ENCODE measurements at places on chromosomes 13 and 19.
A peak's percentile ranks its signal among the peaks of the same experiment; 100 is the strongest.

DNA sequence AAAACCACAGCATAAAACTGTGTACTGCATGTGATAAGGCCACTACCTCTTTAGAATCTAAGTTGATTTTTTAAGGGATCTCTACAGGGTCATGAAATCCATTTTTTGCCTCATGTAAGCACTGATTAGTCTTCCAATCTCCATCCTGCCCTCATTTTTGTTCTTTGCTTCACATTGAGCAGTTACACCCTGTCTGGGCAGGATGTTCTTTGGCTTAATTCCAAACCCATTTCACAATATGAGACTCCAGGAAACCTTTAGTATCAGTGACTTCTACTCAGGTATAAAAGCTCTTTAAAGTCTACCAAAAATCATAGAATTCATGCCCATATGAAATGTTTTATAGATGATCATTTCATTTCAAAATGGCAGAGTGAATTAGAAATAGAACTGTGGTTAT is 592.6 kb downstream of the TBC1D4 start:
- DNase-seq: no peak

DNA sequence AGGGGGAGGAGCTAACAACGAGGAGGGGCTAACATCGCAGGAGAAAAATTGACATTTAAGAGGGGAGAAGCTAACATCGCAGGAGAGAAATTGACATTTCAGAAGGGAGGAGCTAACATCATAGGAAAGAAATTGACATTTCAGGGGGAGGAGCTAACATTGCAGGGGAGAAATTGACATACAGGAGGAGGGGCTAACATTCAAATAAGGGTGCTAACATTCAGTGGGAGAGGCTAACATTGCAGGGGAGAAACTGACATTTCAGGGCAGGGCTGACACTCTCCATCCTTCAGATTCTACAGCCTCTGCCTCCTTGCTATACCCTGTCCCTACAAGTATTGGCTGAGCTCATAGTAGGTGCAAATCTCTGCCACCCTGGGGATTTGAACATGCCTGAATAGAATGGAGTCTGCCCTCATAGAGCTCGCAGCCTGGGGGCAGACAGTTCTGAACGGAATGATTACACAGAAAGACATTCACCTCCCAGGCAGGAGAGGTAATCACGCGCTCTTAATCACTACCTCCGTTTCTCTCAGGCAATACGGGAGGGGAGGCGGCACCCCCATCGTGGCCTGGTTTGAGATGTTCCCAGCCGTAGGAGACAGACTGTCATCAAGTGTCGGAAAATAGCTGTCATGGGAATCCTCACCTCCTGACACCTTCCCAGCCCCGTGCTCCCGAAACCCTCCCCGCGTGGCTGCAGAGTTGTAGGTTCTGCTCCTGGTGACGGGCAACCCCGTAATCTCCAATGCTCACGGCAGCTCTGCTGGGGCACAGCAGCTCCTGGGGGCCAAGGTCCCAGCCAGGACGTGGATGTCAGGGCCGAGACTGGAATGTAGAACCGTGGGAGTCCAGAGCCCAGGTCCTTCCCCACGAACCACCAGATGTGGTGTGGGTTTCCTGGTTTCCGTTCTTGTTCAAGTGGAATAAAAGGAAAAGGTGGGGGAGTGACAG is 9.5 kb downstream of the GPR32 start:
- no peak for DNase-seq

- no peak for DNase-seq
Measured at GRCh38 chr13:75372923-75373841, 108.8 kb downstream of the TBC1D4 start.

DNA sequence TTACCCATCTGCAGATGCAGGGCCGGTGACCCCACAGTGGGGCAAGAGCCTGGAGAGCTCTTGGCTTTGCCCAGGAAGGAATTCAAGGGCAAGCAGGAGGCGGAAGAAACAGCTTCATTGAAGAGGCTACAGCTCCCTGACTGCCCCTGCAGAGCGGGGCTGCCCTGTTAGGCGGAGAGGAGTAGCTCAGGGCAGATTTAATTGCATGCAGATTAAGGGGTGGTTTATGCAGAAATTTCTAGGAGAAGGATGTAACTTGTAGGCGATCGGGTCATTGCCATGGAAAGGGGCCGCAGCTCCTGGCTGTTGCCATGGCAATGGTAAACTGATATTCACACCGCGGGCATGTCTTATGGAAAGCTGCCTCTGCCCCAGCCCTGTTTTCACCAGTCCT is 94.1 kb downstream of the ATP11A start:
- DNase-seq: no peak

DNA sequence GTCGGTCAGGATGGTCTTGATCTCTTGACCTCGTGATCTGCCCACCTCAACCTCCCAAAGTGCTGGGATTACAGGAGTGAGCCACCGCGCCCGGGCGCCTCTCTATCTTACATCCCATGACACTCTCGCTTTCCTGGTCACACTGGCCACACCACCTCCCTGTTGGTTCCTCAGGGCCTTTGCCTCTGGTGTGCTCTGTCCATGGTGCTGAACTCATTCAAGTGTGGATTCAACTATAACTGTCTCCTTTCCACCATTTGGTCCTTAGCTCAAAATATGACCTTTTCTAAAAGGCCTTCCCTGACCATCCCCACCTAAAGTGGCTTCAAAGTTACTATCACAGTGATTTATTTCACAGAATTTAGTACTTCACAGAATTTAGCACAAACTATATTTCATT is 3.7 kb upstream of the SMIM17 start:
- no peak for DNase-seq

DNA sequence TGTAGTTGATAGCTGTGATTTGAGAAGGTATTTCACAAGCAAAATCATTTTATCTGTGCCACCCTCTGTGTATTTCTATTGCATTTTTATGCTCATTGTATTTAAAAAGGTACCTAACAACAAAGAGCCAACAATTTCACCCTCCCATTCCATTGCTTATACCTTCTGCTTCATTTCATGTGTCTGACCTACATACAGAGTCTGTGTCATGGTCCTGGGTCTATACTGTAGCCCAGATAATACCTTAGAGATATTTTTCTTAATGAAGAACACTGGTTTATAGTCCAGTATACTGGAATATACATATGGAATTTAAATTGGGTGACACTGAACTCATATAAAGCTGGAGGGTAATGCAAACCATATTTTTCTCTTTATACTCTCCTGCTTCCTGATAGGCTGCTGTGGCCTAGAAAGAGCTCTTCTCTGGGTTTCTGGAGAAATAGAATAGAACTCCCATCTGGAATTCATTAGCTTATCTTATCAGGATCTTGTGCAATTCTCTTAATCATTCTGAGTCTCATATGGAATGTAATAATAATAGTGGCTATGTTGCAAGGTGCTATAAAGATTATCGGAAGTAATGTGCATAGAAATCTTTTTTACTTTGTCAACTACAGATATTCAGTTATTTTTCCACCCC is 31.8 kb upstream of the SPART start:
- DNase-seq: no peak

DNA sequence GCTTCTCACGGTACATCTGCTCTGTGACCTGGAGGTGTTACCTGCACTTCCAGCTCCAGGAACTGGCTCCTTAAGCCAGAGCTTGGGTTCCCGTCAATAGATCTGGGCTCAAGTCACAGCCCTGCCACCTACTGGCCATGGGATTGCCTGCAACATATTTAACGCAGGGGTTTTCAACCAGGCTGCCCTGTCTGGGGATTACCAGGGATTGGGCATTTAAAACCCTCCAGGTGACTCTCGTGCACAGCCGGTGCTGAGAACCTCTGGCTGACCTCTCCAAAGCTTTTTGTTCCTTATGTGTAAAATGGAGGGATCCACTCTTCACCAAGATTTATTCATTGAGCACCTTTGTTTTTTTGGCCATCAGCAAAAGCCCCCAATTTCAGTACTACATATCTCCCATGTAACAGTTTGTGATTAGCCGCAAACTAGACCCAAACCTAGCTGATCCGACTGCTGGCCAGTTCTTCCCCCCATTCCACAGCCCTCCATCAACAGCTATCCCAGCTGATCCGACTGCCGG is 76.6 kb upstream of the STK24 start:
- DNase-seq: peak; percentile 57

DNA sequence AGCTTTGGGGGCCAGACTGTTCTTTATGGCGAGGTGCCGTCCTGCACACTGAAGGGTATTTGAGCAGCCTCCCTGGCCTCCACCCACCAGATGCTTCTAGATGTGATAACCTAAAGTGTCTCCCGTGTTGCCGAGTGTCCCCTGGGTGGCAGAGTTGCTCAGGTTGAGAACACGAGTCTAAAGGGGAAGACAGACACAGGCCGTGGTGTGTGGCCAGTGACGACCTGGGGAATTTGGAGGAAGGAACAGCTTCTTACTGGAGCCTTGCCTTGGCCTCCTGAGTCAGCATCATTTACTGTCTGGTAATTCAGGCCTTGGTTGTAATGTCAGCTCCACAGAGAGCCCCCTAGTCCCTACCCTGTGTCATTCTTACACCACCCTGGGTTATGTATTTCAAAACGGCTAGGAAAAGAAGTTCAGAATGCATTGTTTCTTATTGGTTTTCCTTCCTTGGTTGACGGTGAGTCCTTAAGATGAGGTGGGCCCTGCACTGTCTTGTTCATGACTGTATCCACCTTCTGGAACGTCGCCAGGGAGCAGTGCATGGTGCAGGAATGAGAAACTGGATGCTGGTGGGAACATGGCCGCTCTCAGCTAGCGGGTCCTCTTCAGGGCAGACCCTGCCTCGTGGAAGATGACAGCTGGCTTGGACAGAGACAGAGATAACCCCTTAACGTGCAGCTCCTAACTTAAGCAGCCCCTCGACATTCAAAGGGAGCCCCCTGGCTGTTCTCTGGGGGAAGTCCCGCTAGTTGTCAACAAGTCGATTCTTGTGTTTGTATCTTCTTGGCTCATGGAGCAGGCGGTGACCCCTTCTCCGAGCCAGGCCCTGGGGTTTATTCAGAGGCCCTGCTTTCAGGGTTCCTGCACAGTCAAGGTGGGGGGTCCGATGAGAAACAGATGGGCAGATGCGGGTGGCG is 7.2 kb downstream of the SIN3B start:
- no peak for DNase-seq

- DNase-seq: no peak
Measured at GRCh38 chr13:104253063-104253680, 1187.0 kb upstream of the SLC10A2 start.

GRCh38 chr13:29887686-29888085 is 37.3 kb upstream of the UBL3 start:
- no peak for DNase-seq

- DNase-seq: no peak
Measured at GRCh38 chr19:11540645-11541044, 2.0 kb downstream of the CNN1 start.

- DNase-seq: no peak
Measured at GRCh38 chr19:35822579-35822978, 9.9 kb upstream of the PRODH2 start.

GRCh38 chr13:44351505-44351854 is 22.1 kb upstream of the SERP2 start:
- no peak for DNase-seq

- no peak for DNase-seq
Measured at GRCh38 chr13:72403396-72404010, 323.9 kb downstream of the MZT1 start.

GRCh38 chr19:15846923-15847322 is 31.5 kb upstream of the OR10H1 start:
- DNase-seq: no peak

DNA sequence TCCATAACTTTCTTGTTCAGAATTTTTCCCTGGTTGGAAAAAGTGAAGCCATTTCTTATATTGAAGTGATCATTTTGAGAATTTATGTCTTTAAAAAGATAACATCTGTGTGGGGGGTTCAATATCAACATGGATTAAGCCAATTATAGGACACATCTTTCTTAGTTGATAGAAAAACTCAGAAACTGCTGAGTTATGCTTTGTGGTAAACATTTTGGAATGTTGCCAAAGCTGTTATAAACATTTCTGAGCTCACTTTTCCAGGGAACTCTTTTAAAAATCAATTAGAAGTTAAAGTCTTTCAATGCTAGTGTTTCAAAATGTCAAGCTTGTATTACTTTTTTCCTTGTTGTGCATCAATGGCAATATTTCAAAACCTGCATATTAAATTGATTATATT is 248.8 kb downstream of the DACH1 start:
- DNase-seq: no peak

- no peak for DNase-seq
Measured at GRCh38 chr13:72931311-72931710, 127.5 kb upstream of the KLF5 start.

DNA sequence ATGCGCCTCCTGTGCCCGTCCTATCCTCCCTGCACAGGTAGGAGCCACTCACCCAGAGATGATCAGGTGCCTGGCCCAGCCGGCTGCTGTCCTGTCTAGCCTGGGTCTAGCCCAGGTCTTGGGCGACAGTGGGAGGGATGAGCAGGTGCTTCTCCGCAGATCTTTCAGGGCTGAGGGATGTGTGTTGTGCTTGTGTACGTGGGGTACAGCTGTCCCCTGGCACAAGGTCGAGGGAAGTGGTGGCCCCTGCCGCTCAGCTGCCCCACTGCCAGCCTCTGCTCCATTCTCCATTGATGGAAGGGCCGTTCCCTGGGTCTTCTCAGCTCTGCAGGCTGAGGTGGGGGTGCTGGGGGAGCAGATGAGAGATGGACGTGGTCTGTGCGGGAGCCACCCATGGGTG is 13.0 kb downstream of the WTIP start:
- DNase-seq: no peak

- no peak for DNase-seq
Measured at GRCh38 chr13:100608906-100609305, 20.3 kb upstream of the GGACT start.

- DNase-seq: no peak
Measured at GRCh38 chr13:100363285-100363711, 225.3 kb downstream of the GGACT start.

DNA sequence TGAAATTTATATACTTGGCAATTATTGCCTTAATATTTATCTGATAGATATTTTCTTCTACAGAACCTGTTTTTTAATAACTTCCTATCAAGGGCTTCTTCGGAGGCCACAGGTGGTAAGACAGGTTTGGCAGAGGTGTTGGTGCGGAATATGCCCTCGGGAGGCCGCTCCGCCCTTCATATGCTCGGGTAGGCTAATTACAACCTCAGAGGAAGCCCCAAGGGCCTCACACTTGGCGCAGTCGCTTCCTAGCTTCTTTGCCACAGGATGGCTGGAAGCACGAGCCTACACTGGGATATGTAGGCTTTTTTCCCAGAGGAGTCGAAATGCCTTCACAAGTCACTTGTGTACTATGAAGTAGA is 68.8 kb downstream of the LMO7 start:
- DNase-seq: peak; percentile 23

- no peak for DNase-seq
Measured at GRCh38 chr19:56319991-56320390, 5.4 kb upstream of the ZSCAN5A start.

- DNase-seq: no peak
Measured at GRCh38 chr13:76764429-76764828, 121.8 kb downstream of the KCTD12 start.

GRCh38 chr13:47100214-47100853 is 203.5 kb upstream of the HTR2A start:
- DNase-seq: no peak

GRCh38 chr19:45476304-45476703 is 8.5 kb downstream of the FOSB start:
- no peak for DNase-seq

Data from NCI-H510A (cell line).